ENCODE measurements at places on chromosomes 7 and 10.

- H3K27me3 ChIP-seq, result peaks cover 3% of the 10 kb centered on the region
- H3K4me1 ChIP-seq, result no peaks in the 10 kb centered on the region
Observed at GRCh38 chr10:34593930-34594329, 221.2 kb downstream of the PARD3 start.

- peaks cover 3% of the 10 kb centered on the region for H3K27me3 ChIP-seq
- no peak overlapping the region for H3K4me3 ChIP-seq
- peaks cover 36% of the 10 kb centered on the region for H3K36me3 ChIP-seq
- peaks cover 15% of the 10 kb centered on the region for H3K4me1 ChIP-seq
- no peak for DNase-seq
- H3K27ac ChIP-seq, result no peak overlapping the region
Observed at GRCh38 chr7:67100956-67101361, 104.3 kb downstream of the TYW1 start.

DNA sequence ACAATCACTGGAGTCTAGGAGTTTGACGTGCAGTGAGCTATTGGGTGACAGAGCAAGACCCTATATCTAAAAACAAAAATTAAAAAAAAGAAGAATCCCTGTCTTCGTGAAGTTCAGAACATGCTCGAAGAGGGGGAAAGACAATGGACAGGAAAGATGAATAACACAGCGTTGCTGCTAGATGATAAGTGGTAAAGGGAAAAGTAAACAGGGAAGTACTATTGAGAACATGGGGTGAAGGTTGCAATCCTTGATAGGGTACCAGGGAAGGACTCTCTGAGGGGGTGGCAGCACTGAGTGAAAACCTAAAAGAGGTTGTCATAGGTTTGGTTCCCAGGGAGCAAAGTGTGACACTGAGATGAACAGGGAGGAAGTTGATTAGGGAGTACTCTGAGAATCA lies 2.8 kb upstream of the ABRAXAS2 start:
- no peak for DNase-seq
- H3K36me3 ChIP-seq, result no peaks in the 10 kb centered on the region
- no peak overlapping the region for H3K27ac ChIP-seq
- peaks cover 21% of the 10 kb centered on the region for H3K4me1 ChIP-seq
- H3K4me3 ChIP-seq, result no peak overlapping the region

DNA sequence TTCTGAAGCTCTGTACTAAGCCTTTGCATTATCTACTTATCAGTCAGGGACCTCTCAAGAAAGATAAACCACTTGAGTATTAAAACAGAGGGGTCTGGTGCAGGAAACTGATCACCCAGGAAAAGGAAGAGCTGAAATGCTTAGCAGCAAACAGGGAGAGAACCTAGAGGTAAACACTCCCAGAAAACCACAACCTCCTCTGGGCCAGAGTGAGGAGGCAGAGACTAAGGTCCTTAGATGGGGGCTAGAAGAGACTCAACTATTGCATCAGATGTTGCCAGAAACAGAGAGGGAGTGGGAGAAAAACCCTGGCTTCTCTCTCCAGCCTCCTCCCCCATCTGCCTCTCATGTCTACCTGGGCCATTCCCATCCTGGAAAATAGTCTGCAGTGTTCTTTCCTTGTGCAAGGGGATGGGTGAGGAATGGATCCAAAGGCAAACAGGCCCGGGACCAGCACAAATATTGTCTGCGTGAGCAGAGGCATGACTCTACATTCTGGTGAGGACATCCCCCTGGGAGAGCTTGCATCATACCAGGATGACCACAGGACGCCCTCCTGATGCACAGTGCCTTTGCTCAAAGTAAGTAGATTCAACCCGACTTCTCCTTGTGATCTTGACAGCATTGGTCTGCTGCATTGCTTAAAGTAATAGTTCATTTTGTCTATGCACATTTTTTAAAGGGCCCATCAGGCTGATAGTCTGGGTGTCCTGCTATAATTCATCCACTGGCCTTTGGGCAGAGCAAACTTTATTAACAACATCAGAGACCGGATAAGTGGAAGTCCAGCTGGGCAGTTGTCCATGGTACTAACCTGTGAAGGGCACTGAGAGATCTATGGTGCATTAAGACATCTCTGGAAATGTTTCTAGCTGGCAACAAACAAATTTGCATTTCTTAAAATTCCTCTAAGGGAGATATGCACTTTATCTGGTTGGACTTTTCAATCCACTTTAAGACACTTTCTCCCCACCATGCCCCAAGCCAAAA lies 22.4 kb upstream of the ODAD2 start:
- H3K4me3 ChIP-seq, result no peak overlapping the region
- no peak for DNase-seq
- no peaks in the 10 kb centered on the region for H3K36me3 ChIP-seq
- H3K27ac ChIP-seq, result no peak overlapping the region
- H3K4me1 ChIP-seq, result no peaks in the 10 kb centered on the region
- H3K27me3 ChIP-seq, result peaks cover 2% of the 10 kb centered on the region

GRCh38 chr7:2317556-2318293 lies 3.5 kb upstream of the SNX8 start:
- no peaks in the 10 kb centered on the region for H3K27me3 ChIP-seq
- no peaks in the 10 kb centered on the region for H3K36me3 ChIP-seq
- H3K27ac ChIP-seq, result no peak overlapping the region
- no peak for DNase-seq
- H3K4me3 ChIP-seq, result no peak overlapping the region

- H3K36me3 ChIP-seq, result peaks cover 11% of the 10 kb centered on the region
- no peak for DNase-seq
- H3K27ac ChIP-seq, result peak overlapping the region; percentile 97
- peaks cover 36% of the 10 kb centered on the region for H3K27me3 ChIP-seq
Observed at GRCh38 chr10:69086001-69086509, 1.8 kb upstream of the SRGN start.

DNA sequence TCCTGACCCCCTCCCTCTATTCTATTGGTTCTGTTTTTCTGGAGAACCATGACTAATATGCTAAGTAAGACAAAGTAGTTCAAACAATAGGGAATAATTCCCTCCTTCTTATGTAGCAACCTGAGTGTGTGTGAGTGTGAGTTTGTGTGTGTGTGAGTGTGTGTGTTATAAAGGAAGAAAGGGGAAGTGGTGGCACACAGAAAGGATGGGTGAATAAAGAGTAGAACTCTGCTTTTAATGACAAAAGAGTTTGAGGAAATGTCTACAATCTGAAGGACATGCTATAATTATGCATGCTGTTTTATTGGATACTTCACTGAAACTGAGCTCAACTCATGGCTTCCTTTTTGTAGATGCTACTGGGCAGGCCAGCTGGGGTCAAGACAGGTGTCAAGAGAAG lies 489.5 kb downstream of the REEP3 start:
- H3K27me3 ChIP-seq, result no peaks in the 10 kb centered on the region
- H3K4me3 ChIP-seq, result no peak overlapping the region
- H3K36me3 ChIP-seq, result no peaks in the 10 kb centered on the region
- no peak for DNase-seq
- H3K4me1 ChIP-seq, result no peaks in the 10 kb centered on the region

- no peaks in the 10 kb centered on the region for H3K4me1 ChIP-seq
- peaks cover 13% of the 10 kb centered on the region for H3K27me3 ChIP-seq
- H3K27ac ChIP-seq, result no peak overlapping the region
- DNase-seq, result no peak
- H3K36me3 ChIP-seq, result no peaks in the 10 kb centered on the region
Observed at GRCh38 chr10:26269754-26270153, 53.2 kb downstream of the GAD2 start.

GRCh38 chr10:90148116-90148855 lies 446.9 kb downstream of the KIF20B start:
- no peak for DNase-seq
- no peak overlapping the region for H3K4me3 ChIP-seq
- no peaks in the 10 kb centered on the region for H3K36me3 ChIP-seq

DNA sequence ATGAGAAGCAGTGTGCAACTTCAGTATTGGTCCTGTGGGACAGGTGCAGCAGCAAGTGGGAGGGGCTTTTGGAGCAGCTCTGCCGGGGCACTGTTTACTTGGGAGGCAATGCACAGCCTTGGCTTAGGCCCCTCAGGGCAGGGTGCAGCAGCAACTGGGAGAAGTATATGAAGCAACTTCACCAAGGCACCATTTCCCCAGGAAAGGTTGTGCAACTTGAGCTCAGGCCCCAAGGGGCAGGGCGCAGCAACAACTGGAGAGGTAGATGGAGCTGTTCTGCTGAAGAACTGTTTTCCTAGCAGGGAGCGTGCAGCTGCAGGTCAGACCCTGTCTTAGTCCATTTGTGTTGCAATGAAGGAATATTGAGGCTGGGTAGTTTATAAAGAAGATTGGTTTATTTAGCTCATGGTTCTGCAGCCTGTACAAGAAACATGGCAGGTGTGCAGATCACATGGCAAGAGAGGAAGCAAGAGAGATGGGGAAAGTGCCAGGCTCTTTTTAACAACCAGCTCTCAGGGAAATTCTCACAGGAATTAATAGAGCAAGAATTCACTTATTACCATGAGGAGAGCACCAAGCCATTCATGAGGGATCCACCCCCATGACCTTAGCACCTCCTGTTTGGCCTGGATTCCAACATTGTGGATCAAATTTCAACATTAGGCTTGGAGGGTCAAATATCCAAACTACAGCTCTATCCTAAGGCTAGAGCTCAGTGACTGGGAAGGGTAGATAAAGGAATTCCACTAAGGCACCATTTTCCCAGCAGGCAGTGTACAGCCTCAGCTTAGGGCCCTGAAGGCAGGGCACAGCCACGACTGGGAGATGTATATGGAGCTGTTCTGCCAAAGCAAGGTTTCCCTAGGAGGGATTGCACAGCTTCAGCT lies 10.9 kb downstream of the GPR141 start:
- H3K4me3 ChIP-seq, result peak overlapping the region; percentile 68
- peaks cover 3% of the 10 kb centered on the region for H3K27me3 ChIP-seq
- H3K27ac ChIP-seq, result peak overlapping the region; percentile 38
- no peak for DNase-seq
- peaks cover 32% of the 10 kb centered on the region for H3K36me3 ChIP-seq
- peaks cover 97% of the 10 kb centered on the region for H3K4me1 ChIP-seq

DNA sequence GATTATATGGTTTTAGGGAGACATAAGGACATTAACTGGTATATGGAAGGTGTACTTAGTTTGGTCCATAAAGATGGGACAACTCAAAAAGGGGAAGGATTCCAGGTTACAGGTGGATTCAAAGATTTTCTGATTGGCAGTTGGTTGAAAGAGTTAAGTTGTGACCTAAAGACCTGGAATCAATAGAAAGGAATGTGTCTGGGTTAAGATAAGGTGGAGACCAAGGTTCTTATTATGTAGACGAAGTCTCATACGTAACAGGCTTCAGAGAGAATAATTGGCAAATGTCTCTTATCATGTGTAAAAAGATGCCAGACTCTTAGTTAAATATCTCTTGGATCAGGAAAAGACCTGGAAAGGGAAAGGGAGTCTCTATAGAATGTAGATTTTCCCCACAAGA lies 1.0 kb upstream of the TRDMT1 start:
- H3K27ac ChIP-seq, result peak overlapping the region; percentile 37
- H3K4me1 ChIP-seq, result peaks cover 30% of the 10 kb centered on the region
- peaks cover 1% of the 10 kb centered on the region for H3K27me3 ChIP-seq
- no peak for DNase-seq
- H3K36me3 ChIP-seq, result no peaks in the 10 kb centered on the region

Data from immature natural killer cell (primary cell).